ENCODE measurements at places on chromosomes 3 and 15. TPM values are rescaled to one million over a fixed set of nuclear protein-coding genes. Genes with fewer than 3 reads are reported as not detected.

The ACSBG1 gene
- total RNA-seq = 0.32 TPM

The HEG1 gene
- total RNA-seq = 9.5 TPM

The HTR3E gene
- total RNA-seq = not detected

The ZNF774 gene
- total RNA-seq = 0.60 TPM

GRCh38 chr3:97350971-97351370 lies 413.6 kb upstream of the ARL6 start:
- DNase-seq = no peak

DNA sequence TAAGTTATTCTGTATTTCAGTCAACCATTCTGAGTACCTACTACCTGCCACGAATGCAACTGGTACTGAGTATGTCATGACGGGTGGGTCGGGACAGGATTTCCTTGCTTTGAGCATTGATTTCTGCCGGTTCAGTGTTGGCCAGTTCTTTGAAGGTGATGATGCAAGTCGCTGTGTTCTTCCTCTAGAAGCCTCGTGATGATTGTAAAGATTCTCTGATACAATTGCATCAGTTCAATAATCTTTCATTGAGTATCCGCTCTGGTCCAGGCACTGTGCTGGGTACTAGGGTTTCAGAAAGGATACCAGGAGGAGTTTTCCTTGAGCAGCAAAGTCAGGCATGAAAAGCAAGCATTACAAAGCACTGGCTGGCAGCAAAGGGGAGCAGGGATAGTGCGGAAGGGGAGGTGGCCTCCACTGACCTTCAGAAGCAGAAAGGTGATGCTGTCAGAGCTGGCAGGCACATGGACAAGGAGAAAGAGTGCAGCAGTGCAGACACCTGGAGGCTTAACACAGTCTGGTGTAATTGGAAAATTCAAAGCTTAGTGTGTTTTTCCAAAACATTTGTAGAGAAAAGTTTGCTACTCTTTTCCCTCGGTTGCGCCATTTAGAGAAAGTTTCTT lies 100.1 kb downstream of the RPL39L start:
- DNase-seq = no peak

DNA sequence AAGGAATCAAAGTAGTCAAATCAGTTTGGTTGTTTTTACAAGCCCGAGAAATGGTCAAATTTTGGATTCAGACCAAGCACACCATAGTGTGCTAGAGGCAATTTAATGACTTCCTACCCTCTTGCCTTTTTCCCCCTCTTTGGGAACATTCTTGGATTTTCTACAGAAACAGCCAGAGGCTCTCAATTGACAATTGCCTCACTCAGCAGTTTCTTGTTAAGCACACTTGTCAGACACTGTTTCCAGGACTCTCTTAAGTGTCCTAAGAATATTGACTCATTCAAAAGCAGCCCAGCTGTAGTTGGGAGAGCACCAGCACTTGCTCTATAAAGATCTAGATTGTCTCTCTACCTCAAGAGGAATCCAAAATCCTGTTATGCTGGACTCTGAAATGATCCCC lies 1.5 kb upstream of the SLC35G2 start:
- DNase-seq = no peak

- DNase-seq = no peak
Observed at GRCh38 chr3:132504375-132504933, 87.2 kb downstream of the DNAJC13 start.

DNA sequence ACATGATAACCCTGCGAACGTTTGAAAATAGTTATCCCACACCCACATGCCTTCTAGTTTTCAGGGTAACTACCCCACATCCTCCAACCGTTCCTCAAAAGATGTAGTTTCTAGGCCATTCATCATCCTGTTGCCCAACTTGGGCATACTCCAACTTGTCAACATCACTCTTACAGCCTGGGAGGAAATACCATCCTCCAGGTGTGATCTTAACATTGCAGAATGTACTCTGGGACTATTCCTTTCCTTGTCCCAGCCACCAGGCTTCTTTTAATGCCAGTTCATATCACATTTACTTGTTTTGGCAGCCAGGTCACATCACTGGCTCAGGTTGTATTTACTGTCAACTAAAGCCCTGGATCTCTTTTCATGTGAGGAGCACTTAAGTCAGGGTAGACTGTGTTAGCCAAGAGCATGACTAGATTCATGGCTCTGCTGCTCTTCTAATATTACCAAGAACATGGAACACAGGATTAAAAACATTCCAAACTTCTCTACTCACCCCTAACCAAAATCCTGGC lies 4.0 kb upstream of the DENND6A start:
- no peak for DNase-seq

All from activated T-cell treated with anti-CD3 and anti-CD28 coated beads, Interleukin-2, amount 50 U/mL, for 72 hours (primary cell).